ENCODE measurements at places on chromosomes 2 and 18.

- no peak for DNase-seq
These were observed 3.6 kb upstream of the GPC1 start for GRCh38 chr2:240431661-240432424.

DNA sequence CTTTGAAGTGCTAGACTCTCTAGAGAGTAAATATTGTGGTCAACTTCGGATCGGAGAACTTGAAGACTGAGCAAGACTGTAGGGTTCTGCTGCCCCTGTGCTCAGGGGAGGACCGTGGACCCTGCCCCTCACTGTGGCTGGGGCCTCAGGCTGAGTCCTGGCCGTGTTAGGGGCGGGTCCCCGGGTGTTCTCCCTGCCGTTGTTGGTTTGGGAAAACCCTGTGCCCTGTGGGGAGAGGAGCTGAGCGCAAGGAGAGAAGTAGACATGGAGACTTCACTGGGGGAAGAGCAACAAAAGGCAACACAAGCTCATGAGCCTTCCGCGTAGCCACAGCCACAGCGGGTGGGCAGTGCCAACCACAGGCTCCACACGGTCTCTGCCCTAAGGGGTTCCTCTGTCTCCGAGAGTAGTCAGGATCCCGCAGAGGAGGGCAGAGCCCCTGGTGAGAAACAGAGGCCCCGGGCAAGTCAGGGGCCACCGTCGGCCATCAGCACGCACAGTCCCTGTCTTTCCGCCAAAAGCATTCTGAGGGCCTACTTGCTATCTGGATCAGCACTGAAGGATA is 53.1 kb downstream of the NTSR2 start:
- DNase-seq = no peak

GRCh38 chr2:30231996-30232800 is 864 bp downstream of the LBH start:
- peak; percentile 39 for DNase-seq

DNA sequence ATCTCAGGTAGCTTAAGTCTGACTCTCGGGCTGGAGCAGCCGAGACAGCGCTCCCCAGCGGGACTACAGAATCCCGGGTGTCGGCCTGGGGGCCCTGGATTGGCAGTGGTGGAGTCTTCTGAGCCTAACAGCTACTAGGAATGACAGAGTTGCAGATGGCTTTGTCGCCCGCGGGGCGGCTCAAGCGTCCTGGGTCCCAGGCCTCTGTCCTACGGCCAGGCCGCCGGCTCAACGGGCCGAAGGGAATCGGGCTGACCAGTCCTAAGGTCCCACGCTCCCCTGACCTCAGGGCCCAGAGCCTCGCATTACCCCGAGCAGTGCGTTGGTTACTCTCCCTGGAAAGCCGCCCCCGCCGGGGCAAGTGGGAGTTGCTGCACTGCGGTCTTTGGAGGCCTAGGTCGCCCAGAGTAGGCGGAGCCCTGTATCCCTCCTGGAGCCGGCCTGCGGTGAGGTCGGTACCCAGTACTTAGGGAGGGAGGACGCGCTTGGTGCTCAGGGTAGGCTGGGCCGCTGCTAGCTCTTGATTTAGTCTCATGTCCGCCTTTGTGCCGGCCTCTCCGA is 8.8 kb downstream of the SIX2 start:
- no peak for DNase-seq

DNA sequence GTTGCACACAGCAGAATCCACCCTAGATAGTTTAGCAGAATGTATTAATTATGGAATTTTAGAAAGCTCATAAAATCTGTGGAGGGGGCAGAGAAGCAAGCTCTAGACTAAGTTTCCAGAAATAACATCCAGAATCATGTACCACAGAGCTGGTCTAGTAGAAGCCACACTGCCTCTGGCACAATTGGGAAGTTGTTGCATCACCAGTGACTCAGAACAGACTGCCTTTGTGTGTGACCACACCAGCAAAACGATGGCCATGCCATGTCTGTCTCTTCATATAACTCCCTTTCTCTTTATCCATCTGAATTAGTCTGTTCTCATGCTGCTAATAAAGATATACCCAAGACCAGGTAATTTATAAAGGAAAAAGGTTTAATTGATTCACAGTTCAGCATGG is 158.9 kb downstream of the CCDC148 start:
- DNase-seq = no peak

DNA sequence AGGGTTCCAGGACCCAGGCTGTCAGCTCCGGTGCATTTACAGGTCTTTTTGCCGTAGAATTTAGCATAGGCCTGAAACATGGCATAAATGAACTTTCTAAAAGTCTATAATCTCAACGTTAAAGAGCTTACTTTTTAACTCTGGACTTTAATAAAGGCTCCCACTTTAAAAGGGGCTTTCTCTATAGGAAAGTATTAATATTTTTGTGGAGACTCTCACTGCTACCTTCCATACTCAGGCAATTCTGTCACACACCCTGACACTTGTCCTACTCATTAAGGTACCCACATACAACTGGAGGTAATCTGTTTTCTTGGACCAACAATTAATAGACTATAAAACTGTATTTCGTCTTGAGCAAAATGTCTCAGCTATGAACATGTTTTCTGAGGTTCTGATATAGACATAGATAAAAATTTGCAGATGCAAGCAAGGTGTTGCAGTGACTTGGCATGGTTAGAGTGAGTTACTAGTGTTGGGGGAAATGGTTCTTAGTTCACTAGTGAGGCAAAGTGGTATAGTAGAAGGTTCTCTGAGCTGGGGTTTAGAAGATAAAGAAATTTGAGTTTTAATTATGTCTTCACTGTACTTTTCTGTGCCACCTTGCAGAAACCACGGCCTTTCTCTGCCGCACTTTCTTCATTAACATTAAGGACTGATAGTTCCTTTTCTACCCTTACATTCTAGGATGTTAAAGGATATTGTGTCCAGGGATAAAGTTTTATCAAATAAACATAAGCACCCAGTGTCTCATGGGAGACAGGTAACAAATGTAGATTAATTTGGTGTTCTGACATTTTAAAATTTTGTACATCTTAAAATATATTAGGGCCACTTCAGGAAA is 10.8 kb upstream of the NR4A2 start:
- DNase-seq = no peak

DNA sequence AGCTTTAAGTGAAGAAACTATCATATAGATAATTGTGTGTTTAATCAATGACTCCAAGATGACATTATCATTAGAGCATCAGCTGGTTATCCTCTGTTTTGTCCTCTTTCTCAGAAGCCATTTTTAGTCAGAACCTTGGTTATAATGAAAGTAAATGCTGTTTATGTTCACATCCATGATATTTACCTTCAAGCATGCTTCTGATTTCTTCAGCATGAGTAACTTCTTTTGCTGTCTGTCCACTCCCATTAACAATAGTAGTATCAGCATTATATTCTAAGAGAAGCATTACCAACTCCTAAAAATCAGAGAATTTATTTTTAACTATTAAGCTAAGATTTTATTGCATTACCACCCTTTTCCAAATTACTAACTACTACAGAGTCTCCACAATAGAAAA is 56.3 kb downstream of the OSBPL1A start:
- DNase-seq = no peak

DNA sequence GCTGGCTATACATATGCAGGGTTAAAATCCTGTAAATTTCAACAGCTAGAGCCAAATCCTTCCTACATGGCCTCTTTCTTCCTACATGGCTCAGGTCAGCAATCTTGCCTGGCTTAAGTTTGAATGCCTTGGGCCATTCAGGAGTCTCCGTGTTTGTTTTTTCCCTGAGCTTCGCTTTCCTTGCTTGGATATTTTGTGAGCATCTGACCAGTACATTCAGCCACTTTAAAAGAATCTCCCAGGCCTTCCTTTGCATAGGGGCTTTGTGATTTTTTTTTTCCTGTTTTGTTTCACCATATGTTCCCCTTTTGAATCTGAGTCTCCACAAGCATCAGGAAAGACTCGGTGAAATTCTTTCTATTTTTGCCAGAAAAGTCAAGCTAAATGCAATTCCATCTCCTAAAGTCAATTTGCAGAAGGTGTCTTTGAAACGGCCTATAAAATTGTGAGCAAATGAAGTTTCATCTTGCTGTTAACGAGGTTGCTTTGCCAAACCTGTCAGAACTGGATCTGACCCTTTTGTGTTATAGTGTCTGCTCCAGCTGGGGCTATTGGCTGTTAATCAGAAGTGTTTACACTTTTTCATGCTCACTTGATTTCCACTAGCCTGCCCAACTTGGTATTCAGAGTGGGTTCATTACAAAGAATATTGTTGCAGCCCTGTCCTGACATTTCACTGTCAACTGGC is 256.9 kb downstream of the DCC start:
- no peak for DNase-seq

GRCh38 chr2:6664332-6665061 is 201.2 kb downstream of the CMPK2 start:
- no peak for DNase-seq

DNA sequence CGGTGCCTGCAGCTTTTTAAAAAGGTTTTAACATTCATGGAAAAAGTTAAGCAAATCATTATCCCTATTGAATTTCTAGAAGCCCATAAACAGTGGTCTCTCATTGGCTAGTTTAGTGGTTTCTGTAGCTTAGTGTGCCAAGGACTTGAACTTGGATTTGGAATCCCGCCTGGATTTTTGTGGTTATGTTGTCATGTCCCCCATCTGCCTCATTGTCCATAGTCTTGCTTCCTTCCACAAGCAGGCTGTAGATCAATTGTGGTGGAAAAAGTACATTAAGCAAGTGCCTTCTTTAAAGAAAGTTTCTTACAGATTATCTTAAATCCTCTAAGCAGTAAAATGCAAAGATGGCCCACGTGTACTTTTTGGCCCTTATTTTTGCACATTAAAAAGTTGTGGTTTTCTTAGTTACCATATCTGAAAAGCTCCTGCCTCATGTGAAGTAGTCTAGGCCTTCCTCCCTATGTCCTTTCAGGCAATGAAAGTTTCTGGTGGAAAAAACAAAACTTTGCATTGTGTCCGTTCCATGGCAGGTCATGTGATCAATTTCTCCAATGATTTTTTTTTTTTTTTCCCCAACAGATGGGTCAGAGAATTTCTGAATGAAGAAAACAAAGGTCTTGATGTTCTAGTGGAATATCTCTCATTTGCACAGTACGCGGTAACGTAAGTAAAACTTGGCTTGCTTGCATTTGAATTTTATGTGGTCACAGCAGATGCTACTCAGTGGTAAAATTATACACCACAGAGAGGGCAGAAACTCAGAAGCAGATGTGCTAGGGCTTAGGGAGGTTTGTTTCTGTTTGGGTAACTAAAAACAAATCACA is 158.9 kb downstream of the PRPF40A start:
- DNase-seq = no peak
